ENCODE measurements at places on chromosomes 5 and 9.

DNA sequence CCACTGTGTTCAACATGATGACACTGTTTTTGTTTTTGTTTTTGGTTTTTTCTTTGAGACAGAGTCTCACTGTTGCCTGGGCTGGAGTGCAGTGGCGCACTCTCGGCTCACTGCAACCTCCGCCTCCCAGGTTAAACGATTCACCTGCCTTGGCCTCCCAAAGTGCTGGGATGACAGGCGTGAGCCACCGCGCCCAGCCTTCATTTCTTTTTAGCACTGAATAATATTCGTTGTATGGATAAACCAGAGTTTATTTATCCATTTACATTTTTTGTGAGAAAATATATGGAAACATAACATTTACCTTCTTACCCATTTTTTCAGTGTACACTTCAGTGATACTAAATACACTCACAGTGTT lies 4.2 kb downstream of the CARD19 start:
- no peak for DNase-seq

DNA sequence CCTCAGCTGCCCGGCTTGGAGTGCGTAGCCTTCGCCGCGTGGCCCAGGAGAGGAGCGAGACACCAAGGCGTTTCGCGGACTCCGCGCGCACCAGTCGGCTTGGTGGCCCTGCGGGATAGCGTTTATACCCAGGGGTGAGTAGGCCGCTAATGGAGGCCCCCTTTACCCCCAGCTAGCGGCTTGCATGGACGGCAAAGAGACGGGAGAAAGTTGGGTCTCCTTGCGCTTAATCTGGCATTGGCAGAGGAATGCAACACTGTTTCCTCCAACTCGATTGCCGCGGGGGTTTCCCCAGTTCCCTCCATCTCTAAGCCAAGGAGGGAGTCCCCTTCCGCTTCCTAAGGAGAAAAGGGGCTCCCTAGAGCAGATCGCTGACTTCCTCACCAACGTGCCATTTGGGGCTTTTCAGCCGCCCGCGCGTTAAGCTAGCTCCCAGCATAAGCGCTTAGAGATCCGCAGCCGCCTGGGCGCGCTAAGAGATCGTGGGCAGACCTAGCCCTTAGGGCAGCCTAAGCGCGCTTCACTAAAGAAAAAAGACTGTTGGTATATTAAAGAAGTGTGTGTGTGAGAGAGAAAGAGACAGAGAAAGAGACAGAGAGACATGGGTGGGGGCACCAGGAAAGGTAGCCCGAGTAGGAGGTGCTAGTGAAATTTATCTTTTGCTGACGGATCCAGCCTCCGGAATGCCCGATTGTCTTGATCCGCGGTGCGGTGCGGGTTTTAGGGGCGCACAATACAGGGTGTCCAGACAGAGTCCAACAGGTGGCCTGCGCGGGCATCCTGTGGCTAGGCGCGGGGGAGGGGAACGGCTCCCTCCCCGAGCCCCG lies 597.9 kb upstream of the SGCD start:
- no peak for DNase-seq

GRCh38 chr5:115541611-115542010 lies 3.0 kb downstream of the FEM1C start:
- no peak for DNase-seq

GRCh38 chr5:139593716-139594319 lies 32.7 kb downstream of the UBE2D2 start:
- DNase-seq = peak; percentile 72

DNA sequence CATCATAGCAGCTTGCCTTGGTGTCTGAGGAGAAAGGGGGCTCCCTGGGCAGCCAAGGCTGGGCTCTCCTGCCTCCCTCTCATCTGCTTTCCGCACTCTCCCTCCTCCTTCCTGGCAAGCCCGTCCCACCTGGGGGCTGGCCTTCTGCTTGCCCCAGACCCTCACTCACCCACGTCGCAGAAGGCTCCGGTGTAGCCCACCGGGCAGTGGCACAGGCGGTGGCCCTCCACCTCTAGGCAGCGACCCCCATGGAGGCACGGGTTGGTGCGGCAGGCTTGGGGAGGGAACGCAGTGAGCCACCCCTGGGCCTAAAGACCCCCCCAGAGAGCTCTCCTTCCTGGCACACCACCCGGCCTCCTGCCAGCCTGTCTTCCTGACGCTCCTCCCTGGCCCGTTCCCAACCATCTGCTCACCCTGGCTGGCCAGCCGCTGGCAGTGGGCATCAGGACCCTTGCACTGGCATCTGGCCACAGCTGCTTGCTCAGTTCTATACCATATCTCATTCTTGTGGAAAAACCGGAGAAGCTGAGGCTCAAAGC lies 4.2 kb upstream of the PFN3 start:
- no peak for DNase-seq

- DNase-seq = no peak
These were observed 9.1 kb downstream of the OR2V1 start for GRCh38 chr5:181121675-181122561.

DNA sequence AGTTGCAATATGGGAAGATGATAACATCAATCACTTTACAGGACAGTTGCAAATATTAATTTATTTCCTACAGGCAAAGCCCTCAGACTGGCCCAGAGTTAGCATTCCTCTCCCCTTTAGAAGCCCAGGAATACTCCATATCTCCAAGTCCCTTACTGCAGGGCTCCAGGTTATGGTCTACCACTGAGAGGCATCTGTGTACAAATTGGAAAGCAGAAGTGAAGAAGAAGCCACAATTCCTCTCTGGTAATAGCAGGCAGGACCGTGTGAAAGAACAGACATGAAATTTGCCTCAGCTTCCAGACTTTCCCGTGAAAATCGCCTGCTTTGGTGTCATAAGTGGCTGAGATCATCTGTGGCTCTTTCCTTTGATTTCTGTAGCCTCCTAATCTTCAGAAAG lies 289.6 kb downstream of the GLIS3 start:
- no peak for DNase-seq

All from epithelial cell of esophagus (primary cell).